ENCODE measurements at places on chromosomes 2 and 18.

- no peak for DNase-seq
Observed at GRCh38 chr2:216246766-216247165, 125.5 kb downstream of the MARCHF4 start.

- no peak for DNase-seq
Observed at GRCh38 chr18:48531908-48532307, 6.9 kb upstream of the CTIF start.

GRCh38 chr2:16104315-16104948 lies 164.1 kb downstream of the MYCN start:
- DNase-seq: no peak

DNA sequence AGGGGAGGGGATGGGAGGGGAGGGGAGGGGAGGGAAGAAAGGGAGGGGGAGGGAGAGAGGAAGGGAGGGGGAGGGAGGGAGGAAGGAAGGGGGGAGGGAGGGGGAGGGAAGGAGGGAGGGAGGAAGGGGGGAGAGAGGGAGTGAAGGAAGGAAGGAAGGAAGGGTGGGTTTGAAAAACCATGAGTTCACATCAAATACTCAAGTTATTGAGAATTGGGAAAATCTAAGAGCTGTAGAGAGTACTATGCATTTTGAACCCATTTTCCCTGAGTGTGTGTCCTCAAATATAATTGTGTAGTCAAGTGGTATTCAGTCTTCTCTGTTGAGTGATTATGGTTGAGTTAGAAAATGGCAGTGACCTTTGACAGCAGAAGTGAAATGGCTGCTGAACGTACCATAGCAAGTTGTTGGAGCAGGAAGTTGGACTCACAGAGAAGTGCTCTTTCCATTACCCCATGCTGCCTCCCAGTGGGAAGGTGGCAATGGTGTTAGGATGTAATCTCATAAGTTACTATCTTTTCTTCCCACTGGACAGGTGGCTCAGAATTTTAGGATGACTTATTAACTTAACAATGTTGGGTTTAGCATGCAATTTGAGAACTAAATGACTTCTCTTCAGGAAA lies 214.6 kb downstream of the SETBP1 start:
- DNase-seq: no peak

DNA sequence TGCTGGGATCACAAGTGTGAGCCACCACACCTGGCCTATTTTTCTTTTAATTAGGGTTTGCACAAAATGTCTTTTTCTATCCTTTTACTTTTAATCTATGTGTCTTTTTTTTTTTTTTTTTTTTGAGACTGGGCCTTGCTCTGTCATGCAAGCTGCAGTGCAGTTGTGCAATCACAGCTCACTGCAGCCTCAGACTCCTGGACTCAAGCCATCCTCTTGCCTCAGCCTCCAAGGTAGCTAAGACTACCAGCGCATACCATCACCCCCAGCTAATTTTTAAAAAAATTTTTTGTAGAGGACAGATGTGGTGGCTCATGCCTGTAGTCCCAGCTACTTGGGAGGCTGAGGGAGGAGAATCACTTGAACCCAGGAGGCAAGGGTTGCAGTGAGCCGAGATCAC lies 27.1 kb downstream of the ADCY3 start:
- DNase-seq: peak; percentile 57

- no peak for DNase-seq
Observed at GRCh38 chr18:49584394-49584793, 22.5 kb downstream of the LIPG start.

- DNase-seq: no peak
Observed at GRCh38 chr18:58405107-58405898, 223.6 kb downstream of the ALPK2 start.

GRCh38 chr18:42271647-42272414 lies 316.8 kb downstream of the PIK3C3 start:
- no peak for DNase-seq

GRCh38 chr2:164335947-164336346 lies 285.3 kb downstream of the GRB14 start:
- DNase-seq: no peak

GRCh38 chr2:235768606-235769005 lies 274.8 kb downstream of the AGAP1 start:
- DNase-seq: no peak

GRCh38 chr2:239946562-239946863 lies 78.6 kb downstream of the NDUFA10 start:
- peak; percentile 18 for DNase-seq

DNA sequence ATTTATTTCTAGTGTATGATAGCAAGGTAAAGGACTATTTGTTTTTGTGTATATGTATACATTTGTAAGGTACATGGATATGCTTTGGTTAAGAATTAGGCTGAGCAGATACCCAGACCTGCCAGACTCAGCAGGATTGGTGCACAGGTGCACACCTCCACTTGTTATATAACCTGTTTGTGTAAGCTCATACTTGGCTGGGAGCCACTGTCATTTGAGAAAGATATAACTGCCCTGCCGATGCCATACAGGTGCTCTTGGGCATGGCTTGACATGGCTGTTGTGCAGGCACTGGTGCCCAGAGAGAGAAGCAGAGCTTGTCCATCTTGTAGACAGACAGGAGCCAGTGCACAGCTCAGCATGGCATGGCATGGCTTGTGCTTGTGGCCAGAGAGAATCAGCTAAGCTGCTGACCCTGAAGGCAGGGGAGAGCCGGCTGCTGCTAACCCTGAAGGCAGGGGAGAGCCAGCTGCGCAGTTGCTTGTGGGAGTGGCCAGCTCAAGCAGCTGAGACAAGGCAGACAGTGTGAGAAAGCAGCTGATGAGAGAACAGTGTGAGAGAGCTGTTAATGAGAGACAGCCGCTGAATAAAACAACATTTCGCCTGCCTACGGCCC lies 136.5 kb downstream of the RNF144A start:
- DNase-seq: no peak

DNA sequence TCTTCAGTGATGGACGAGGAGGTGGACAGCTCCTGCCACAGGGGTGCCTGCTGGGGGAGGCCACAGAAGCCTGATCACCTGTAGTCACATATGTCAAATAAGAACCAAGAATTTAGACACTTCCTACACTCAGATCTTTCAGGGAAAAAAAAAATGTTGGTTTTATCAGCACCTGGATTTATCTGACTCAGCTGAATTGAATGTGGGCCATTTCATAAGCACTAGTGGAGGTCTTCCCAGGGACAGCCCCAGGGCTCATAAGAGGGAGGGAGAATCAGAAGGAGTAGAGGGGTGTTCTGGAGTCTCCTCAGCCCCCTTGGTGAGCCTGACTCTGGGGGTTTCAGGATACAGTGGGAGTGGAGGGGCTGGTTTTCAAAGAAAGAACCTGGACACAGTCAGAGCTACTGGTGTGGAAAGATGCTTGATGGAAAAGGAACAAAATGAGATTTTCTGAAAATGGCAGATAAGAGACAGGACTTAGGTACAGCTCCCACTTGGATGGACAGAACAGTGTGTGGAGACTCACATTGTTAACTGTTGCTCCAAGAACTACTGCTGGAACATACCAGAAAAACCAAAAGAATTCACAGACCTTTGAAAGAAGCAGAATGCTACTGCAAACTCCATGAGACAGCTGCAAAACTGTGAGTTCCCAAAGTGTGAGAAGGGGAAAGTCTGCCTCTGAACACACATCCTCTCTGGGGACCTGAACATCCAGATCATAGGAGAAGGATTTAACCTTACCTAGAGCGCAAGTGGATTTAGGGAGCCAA lies 45.4 kb downstream of the LCT start:
- DNase-seq: no peak

DNA sequence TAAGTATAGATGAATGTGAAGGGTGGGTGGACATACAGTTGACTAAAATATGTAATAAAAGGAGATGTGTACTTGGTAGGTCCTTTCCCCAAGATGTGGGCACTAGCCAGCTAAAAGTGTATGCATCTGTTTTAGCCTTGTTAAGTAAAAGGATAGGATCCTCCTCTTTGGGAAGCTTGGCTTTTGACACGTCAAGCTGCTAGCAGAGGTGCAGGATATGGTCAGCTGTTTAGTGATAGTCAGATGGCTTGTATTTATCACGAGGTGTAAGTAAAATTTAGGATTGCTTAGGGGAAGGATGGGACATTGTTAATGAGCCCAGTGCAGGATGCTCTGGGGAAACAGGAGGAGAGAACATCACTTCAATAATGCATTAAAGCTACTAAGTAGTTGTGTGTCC lies 1.5 kb downstream of the MFSD6 start:
- DNase-seq: no peak

DNA sequence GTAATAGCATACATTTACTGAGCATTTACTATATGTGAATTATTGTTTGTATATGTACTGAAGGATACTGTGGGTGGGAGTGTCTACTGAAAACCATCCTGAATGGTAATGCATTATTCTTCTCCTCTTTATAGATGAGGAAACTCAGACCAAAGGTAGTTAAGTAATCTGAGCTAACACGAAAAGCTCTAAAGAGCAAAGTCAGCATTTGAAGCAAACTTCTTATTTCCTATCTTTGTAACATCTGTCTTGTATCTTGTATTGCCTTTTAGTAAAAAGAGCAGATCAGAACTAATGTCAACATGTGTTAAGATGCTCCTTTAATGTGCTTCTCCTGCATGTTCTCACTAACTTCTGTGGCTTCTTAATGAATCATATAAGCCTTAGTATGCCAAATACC lies 382.8 kb upstream of the NXPH2 start:
- no peak for DNase-seq

- DNase-seq: peak; percentile 81
Observed at GRCh38 chr2:54176577-54176976, 61.2 kb downstream of the ACYP2 start.
